NCI-H774 (cell line): ENCODE measurements at places on chromosomes 2 and 18.

GRCh38 chr2:133039531-133039930 is 369.5 kb upstream of the LYPD1 start:
- no peak for DNase-seq

GRCh38 chr18:61400016-61400635 is 66.9 kb downstream of the CDH20 start:
- no peak for DNase-seq

GRCh38 chr2:37874470-37874869 is 50.6 kb upstream of the RMDN2 start:
- DNase-seq = no peak

- no peak for DNase-seq
These were observed 50.9 kb upstream of the PLB1 start for GRCh38 chr2:28444956-28445355.

DNA sequence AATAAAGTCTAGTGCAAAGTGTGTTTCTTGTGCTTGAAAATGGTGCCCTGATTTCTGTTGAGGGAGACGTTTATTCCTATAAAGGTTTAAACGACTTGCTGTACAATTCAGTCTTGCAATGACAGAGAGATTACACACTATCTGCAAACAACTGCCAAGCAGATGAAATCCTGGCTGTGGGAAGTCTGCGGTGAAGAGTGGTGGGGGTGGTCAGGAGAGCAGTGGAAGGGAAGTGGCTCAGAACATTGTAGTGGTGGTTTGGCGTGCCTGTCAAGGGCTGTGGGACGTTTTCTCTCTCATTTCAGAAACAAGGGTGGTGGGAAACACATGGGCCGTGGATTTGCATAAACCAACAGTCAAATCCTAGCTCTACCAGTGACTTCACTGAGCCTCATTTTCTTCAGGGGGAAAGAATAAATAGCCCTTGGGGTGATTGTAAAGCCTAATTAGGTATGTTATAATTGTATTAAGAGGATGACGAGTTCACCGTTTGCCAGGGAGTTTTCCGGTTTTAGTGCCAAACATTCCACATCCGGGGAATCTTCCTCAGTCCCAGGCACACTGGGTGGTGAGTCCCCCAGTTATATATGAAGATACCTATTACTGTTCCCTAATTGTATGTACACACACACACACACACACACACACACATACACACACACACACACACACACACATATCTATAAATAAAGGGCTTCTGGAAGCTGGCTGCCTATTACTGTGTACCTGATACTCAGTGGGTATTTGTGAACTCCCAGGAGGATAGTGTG is 115.0 kb downstream of the SPTBN1 start:
- no peak for DNase-seq

GRCh38 chr2:160687629-160688028 is 194.0 kb upstream of the RBMS1 start:
- peak; percentile 31 for DNase-seq

- no peak for DNase-seq
These were observed 20.9 kb upstream of the CCBE1 start for GRCh38 chr18:59718108-59718463.

- DNase-seq = no peak
These were observed 186.4 kb downstream of the TNS1 start for GRCh38 chr2:217816396-217816869.

DNA sequence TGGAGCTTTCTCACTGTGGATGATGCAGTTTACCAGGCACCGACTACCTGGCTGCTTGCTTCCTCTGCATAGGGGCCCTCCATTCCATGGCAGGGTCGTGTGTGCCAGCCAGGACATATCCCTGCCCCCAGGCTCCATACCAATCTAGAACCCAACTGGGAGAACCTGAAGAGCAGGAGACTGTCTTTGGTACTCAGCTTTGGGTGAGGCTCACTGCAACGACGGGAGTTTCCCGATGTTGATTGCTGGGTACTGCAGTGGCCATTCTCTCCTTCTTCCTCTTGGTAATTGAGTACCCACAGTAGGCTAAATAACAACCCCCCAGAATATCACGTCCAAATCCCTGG is 133.3 kb upstream of the SERTAD2 start:
- no peak for DNase-seq

DNA sequence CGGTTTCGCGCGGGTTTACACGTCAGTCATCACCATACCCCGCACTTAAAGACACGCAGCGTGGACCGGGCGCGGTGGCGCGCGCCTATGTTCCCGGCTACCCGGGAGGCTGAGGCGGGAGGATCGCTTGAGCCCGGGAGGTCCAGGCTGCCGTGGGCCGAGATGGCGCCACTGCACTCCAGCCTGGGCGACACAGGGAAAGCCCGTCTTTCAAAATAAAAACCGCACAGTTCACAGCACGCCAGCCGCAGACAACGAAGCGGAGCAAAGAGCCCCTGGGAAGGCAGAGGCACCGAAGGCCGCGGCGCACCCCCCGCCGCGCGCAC is 328 bp downstream of the DTYMK start:
- DNase-seq = no peak

DNA sequence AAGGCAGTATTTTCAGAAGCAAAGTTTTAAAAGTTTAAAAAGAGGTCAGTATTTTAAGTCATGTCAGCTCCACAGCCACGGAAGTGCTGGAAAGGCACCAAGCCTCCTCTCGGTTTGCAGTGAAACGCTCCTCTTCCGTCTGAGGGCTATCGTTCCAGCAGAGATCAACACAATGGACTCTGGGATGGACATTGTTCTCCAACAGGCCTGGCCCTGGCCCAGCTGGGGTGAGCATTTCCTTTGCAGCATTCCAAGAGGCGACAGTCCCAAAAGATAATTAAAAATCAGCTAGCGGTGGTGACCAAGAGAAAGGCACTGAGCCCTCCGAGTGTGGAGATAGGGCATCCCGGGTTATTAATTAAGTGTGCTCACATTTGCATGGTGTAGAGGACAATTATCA is 95.9 kb upstream of the LCLAT1 start:
- DNase-seq = no peak

DNA sequence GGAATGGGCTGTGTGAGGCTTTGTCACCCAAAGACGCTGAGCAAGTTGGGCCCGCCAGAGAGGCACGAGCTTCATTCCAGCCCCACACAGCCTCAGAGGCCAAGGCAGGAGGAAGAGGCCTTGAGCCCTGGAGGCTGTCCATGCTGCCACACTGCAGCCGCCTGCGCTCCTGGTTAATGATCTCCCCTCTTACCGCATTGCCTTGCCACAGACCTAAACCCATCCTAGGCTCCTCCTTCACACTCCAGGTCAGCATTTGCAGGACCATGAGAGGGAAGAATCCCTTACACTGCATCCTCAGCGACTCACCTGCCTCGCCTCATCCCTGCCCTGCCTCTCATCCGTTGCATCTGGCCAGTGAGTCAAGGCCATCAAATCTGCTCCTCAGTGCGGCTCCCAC is 24.6 kb downstream of the KIF3C start:
- no peak for DNase-seq

DNA sequence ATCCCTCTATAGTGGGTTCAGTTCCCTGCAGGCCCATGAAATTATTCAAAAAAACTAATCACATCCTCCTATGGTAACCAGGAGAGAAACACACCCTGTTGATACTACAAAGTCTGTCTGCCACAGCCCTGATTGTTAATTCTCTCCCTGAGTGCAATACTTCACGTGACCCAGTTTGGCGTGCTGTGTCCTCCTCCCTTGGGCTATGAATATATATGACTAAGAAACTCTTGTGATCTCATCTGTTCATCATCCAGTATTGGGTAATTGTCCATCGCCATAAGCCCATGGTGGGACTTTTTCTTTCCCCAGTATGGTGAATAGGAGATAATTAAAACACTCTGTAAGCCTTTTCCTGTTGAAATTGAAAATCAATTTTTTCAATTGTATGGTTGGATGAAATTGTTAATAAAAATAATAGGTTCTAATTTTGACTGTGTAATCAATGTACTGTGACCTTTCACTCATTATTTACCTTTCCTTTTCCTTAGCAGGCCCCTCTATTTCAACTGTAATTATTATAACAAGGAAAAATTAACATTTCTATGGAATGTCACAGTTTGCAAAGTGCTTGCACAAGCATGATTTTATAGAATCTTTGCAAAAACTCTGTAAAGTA is 1822.6 kb downstream of the SUCLG1 start:
- no peak for DNase-seq

- DNase-seq = peak; percentile 34
These were observed 55.3 kb upstream of the LAPTM4A start for GRCh38 chr2:20106746-20107145.

DNA sequence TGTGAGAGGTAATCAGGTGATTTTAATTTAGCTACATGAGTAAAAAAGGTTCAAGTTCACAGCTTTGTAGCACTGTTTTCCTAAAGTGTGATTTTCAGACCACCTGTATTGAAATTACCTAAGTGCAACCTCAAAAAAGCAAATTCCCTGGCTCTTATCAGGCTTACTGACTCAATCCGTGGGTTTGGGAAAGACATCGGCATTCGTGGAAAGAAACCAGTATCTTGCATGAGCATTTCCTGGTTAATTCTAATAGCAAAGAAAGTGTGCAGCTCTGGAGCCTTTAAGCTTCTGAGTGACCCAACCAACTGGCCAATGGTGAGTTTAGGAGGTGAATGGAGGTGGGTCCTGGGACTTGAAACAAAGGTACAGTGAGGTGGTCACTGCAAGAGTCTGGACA is 300.9 kb downstream of the NBAS start:
- no peak for DNase-seq

DNA sequence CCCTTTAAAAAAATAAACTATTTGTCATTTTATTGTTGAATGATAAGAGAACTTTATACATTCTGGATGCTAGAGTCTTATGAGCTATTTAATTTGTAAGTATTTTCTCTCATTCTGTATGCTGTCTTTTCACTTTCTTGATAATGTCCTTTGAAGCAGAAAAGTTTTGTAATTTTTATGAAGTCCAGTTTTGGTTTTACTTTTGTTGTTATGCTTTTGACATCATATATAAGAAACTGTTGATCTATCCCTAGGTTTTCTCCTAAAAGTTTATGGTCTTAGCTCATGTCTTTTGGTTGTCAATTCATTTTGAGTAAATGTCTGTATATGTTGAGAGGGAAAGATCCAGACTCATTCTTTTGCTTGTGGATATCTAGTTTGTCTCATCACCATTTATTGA is 52.5 kb downstream of the TMEM247 start:
- DNase-seq = no peak

GRCh38 chr2:66982766-66983165 is 414.4 kb upstream of the ETAA1 start:
- no peak for DNase-seq

DNA sequence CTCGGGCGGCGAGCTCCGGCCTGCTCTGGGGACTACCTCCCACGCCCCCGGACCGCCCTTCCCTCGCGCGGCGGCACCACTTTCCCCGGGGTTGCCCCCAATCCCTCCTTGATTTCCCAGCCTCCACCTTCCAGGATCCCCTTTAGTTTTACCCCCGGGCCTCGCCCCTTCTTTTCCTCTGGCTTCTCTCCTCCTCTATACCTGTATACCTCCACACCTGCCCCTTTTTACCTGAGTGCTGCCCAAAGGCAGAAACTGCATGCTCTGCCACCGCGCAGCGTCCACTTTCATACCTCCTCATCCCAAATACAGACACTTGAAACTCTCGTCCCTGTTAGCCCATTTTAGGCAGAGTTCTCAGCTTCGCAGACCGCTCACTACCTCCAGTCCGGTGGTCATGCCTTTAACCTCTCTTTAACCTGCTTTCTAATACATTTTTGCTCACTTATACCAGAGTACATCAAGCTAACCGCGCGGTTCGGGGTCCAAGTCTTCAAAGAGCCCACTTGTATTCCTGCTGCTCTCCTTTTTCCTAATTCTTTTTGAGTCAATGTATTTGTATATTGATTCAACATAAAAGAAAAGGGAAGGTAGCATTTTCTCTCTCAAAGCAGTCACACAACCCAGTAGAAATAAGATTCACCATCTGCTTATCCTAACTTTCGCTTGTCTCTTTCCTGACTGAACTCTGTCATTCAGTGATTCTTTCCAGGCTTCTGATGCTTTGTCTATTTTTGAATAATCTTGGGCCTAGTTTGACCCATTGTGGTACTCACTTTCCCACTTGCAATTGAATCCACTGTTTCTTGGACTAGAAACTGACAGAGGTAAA is 901 bp downstream of the SPOPL start:
- no peak for DNase-seq

GRCh38 chr2:211333377-211333776 is 777.0 kb downstream of the CPS1 start:
- DNase-seq = no peak

GRCh38 chr2:44004735-44005602 is 9.2 kb upstream of the LRPPRC start:
- no peak for DNase-seq

GRCh38 chr2:236545814-236546480 is 23.7 kb upstream of the ACKR3 start:
- DNase-seq = no peak

GRCh38 chr2:6368281-6368680 is 497.4 kb downstream of the CMPK2 start:
- DNase-seq = no peak

DNA sequence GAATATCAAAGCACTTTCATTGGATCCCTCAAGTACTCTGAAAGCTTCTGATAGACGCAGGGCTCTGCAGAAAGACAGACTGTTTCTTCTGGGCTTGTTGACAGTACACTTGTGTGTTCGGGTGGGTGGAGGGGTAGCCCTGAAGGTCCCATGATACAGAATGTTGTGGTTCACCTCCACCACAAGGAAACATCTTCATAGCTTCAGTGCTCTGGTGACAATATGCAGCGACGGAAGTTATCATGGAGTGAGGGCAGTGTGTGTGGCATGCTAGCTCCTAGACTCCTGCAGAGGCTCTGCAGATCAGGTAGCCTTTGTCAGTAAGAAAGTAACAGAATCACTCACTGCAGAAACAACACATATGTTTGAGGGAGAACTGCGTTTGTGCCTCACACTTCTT is 90.7 kb downstream of the MEIS1 start:
- DNase-seq = no peak

- DNase-seq = no peak
These were observed 667.0 kb downstream of the TSN start for GRCh38 chr2:122422384-122422991.

DNA sequence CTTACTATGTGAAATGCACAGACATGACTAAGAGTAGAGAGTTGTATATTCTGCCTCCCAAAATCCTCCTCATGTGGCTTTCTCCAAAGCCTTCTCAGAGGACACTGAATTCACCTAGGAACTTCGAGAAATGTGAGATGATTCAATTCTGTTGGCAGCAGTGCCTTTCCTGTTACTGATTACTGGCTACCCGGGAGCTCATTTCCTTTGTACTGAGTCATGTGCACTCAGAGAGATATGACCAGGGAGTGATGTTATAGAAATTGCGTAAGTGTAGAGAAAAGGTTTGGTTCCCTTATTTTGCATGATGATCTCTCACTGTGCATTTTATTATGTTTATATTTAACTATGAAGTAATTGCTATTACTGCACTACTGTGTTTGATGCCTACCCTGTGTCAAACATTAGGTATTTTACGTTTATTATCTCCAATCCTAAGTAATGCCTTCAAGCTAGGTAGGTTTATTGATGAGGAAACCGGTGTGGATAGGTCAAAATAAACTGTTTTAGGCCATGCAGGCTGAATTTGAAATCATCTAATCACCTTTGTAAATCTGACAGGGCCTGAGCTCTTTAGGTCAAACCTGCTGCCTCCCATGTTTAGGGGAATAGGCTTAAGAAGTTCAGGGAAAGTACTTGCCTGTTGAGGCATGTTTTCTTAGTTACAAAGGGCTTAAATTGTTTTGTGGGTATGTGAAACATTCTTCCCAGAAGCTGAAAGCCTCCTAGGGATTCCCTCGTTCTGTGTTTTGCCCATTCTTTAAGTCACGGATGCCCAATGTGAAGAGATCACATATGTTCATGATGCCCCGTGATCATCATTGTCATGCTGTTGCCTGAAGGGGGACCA is 86.8 kb downstream of the FMNL2 start:
- no peak for DNase-seq

GRCh38 chr2:28155627-28156026 is 237.0 kb upstream of the FOSL2 start:
- DNase-seq = peak; percentile 32
